ENCODE measurements at places on chromosomes 2 and 18.

- DNase-seq: no peak
These were observed 25.9 kb downstream of the MRO start for GRCh38 chr18:50793641-50794565.

GRCh38 chr2:95039363-95039762, 13.9 kb downstream of the MAL start:
- no peak for DNase-seq

GRCh38 chr2:168174756-168175155, 72.6 kb downstream of the STK39 start:
- no peak for DNase-seq

DNA sequence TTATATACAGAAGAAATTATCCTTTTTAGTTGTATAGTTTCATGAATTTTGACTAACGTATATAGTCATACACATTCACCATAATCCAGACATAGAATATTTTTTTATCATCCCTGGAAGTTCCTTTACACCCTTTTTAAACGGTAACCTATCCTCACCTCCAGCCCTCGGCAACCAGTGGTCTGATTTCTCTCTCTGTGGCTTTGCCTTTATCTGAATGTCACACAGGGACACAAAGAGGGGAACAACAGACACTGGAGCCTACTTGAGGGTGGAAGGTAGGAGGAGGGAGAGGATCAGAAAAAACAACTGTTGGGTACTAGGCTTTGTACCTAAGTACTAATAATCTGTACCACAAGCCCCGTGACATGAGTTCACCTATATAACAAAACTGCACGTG, 191.9 kb downstream of the MC4R start:
- DNase-seq: no peak

GRCh38 chr18:44941516-44941915, 260.8 kb downstream of the SETBP1 start:
- no peak for DNase-seq

GRCh38 chr2:221943076-221943810, 355.6 kb downstream of the PAX3 start:
- DNase-seq: peak; percentile 17
